ENCODE measurements at places on chromosomes 16 and 17. TPM values are rescaled to one million over a fixed set of nuclear protein-coding genes. Genes with fewer than 3 reads are reported as not detected.

Gene PLLP
- 2.3 TPM for total RNA-seq

DNA sequence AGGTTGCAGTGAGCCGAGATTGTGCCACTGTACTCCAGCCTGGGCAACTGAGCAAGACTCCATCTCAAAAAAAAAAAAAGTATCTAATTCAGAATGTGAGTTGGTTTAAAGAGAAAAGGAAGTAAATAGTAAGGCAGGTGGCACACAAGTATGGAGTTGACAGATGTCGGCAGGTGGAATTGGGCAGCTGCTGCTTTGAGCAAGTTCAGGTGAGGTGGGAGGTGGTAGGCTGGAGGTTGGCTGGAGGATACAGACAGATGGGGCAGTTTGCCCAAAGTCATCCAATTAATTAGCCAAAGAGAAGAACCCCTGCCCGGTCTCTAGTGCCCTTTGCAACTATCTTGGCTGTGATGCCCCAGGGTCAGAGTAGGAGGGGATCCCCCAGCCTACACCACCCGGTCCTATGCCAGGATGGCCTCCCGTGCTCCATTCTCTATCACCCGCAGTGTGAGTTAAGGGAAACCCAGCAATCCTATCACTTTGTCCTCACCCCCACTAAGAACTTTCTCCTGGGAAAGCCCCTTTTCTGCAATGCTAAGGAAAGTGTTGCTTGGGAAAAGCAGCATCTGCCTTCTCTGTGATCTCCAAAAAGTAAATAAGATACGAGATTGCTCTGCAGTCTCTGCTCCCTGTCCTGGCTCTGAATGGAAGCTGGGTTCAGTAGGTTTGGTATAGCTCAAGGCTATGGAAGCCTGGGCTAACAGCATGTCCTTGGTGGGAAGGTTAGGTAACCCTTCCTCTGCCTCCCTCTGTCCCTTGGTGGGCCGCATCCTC is 32.2 kb downstream of the SLC12A3 start:
- no peak for DNase-seq

GRCh38 chr17:64709481-64709880 is 47.4 kb upstream of the SMURF2 start:
- DNase-seq = no peak

Gene KRTAP9-4
- total RNA-seq = not detected

Gene BRCA1
- 10.2 TPM for total RNA-seq

Gene TMEM92
- total RNA-seq = not detected

Gene C17orf50
- not detected for total RNA-seq

Gene PRCD
- 1.4 TPM for total RNA-seq

Gene AFMID
- 6.5 TPM for total RNA-seq

GRCh38 chr17:45722161-45722560 is 62.0 kb upstream of the CRHR1 start:
- no peak for DNase-seq

- DNase-seq = no peak
Observed at GRCh38 chr16:73339821-73340220, 291.9 kb upstream of the ZFHX3 start.

DNA sequence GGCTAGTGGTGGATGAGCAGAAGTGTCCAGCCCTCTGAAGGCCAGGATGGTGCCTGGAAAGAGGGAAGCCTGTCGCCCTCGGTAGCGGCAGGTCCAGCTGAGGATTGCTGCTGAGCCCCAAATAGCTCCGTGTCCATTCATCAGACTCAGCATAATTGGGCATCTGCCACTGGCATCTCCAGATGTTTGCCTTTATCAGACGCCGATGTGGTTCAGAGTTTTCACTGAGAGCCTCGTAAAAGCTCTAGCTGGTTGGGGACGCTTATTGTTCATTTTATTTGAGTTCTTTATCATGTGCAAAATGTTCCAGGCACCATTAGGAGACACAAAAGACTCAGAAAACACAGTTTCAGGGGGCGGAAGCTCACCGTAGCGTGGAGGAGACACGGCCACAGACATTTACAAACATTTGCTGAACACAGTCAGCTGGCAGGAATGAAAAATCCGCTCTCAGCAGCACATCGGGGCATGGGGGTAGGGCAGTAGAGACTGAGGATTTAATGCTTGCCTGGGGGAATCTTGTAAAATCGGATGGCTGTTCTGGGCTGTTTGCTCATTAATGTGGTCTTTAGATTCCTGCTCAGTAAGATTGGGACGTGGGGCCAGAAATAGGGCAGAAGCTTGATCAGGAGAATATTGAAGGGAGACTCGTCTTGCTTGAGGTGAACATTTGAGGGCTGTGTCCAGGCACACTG is 41.7 kb downstream of the SMPD3 start:
- no peak for DNase-seq

- no peak for DNase-seq
Observed at GRCh38 chr17:83119987-83120864, 40.8 kb downstream of the METRNL start.

GRCh38 chr17:82388223-82388921 is 16.8 kb downstream of the UTS2R start:
- DNase-seq = no peak

GRCh38 chr16:56011808-56012481 is 136.8 kb upstream of the CES5A start:
- no peak for DNase-seq

Gene CDK3
- 1.4 TPM for total RNA-seq
